Activated CD4-positive, CD25-positive, alpha-beta regulatory T cell treated with anti-CD3 and anti-CD28 coated beads, Interleukin-2, amount 50 U/mL, for 72 hours (primary cell): ENCODE measurements at places on chromosomes 16 and 17.

DNA sequence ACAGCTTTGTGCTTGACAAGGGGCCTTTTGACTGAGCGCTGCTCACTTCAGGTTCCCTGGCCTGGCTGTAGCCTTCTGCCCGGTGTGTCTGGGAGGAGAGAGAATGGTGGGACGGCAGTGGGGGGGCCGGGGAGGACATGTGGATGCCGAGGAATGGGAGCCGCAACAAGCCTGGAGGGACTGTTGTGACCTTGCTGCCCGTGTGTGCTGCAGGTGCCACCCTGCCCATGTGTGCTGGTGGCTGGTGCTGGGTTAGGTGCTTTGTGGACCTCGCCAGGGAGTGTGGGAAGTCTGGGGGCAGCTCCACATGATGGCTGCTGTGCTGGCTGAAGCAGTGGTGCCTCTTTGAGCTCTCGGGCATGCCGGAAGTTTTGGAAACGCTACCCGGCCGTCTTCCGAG lies 132.1 kb downstream of the LAT start:
- no peak for DNase-seq

DNA sequence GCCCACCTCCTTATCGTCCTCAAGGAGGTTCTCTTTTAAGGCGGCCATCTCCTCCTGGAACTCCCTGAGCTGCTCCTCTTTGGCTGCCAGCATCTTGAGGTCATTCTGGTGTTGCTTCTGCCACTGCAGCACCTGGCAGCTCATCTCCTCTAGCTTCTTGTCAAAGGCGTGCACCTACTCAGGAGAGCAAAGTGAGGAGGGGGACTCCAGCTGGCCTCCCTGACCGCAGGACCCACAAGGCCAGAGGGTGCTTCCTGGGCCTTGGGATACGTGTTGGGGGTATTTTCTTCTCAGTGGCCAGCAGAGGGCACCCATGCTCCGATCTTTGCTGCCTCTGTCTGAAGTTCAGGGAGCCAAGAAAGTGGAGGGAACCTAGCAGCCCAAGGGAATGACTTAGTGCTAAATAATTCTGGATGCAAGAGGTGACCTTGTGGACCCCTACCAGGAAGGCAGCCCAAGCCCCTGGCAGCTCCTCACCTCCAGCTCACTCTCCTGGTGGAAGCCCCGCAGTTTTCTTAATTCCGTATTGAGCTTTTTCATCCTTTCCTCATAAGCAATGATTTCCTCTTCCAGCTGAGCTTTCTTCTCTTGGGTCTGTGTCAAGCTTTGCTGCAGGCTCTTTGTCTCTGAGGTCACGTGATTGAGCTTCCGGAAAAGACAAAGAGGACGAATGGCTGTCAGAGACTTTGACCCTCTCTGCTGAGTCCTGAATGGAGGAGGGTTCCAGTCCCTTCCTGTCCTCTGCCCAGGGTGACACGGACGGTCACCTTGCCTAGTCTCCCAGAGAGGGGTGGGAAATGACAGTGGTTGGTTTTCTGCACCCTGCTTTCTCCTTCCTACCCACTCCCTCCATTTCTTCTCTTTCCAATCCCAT lies 31.4 kb downstream of the DHX38 start:
- DNase-seq, result peak; percentile 69

- DNase-seq, result no peak
Observed at GRCh38 chr16:62692685-62693084, 656.4 kb upstream of the CDH8 start.

DNA sequence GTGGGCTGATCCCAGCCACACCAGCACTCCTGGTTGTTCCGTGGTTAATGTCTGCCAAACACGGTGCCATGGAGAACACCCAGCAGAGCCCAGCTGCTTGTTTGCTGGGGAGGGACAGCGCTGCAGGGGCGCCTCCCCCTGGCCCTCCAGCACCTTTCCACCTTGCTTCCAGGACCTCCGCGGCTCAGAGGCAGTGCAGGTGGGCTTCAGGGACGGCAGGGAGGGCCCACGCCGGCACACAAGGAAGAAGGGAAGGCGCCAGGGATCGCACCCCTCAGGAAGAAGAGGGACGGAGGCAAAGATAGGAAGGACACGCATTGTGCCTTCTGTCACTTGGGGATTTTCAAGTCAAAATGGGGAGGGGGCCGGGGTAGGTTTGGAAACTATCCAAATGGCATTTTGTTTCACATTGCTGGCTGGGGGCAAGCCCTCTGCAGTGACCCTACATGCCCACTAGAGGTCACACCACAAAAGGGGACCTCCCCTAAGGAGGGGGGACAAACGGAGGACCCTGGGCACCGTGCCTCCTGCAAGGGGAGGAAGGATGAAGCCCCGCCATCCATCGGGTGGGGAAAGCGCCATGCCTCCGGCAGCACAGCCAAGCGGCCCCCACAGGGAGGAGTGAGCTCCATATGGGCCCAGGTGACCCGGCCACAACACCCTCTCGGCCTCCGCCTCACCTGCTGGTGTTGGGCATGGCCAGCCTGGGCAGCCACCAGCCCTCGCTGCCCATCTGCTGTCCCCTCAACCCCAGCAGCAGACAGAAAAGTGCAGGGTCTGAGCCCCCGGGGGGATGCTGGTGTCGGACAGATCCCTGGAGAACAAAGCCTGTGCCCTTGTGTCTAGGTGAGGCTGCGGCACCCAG lies 7.5 kb upstream of the C16orf95 start:
- DNase-seq, result no peak

GRCh38 chr16:79047337-79047736 lies 553.2 kb downstream of the MAF start:
- DNase-seq, result no peak

GRCh38 chr16:19853742-19854542 lies 30.7 kb downstream of the GPRC5B start:
- no peak for DNase-seq
